Ovary (tissue), 10 donors: ENCODE measurements at places on chromosomes 7 and 10.

GRCh38 chr7:48067475-48067874 is 21.6 kb upstream of the UPP1 start:
- DNase-seq = no peak

DNA sequence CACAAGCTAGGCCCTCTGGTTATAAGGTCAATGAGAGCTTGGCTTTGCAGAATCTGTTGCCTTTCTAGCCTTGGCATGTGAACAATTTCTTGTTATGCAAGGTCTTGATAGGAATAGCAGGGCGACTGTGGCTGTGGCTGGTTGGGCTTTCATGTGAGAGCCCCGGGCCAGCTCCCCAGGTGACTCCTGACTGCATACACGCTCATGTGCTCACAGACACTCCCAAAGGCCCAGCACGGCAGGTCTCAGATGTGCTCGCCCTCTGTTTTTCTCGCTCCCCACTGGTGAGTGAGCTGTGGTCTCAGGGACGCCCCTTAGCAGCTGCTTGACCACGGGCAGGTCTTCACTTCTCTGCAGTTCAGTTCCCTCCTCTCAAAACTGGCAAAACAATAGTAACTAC is 37.1 kb upstream of the ZNF32 start:
- DNase-seq = no peak

- DNase-seq = no peak
Measured at GRCh38 chr7:75715864-75716263, 22.9 kb downstream of the HIP1 start.

- no peak for DNase-seq
Measured at GRCh38 chr7:8015100-8015745, 46.6 kb downstream of the GLCCI1 start.

DNA sequence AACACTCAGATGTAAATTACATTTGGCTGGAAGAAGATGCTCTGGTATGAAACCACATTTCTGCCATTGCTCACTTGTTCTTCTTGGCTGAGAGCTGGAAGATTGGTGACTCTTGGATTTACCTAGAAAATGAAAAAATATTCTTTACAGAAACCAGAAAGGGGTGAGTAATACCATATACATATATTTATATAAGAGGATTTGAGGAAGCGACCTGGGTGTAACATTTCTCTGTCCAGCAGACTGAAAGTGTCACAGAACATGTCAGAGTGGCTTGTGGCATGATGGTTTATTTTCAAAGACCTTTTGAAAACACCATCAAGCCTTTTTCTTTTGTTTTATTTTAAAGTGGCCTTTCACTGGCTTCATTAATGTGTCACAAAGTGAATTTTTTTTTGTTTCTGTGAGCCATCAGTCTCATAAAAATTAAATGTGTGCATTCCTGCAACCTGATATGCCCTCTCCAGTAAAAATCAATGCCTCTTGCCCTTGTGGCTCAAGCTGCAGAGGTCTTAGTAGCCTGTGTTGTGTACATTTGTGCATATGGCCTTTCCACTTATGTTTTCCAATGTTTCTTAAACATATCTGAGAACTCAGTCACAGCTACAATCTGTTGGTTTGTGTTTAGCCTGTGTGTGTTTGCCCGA is 23.5 kb downstream of the CREB5 start:
- no peak for DNase-seq

GRCh38 chr7:37916673-37917660 is at the start of gene SFRP4:
Gene SFRP4 (minus strand): TSS chr7:37916817. CDS start chr7:37916537, 280 bp downstream.
- peak; percentile 90 for DNase-seq

DNA sequence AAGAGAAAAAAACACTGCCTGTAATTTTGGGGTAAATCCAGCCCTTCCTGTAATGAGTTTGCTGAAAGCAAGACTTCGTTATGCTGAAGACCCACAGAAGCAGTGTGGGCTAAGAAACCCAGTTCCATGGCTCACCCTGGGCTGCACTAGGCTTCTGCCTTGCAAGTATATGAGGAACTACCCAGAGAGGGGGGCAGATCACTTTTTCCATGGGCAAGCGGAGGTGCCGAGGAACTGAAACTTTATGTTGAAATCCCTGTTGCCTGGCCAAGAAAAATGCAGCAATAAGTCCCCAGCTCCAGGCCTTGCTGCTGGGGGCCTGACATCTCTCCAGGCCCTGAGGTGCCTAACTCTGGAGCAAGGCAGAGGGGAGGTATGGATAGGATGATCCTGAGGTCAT is 8.5 kb downstream of the RASSF4 start:
- no peak for DNase-seq

- no peak for DNase-seq
Measured at GRCh38 chr10:58661336-58661735, 148.7 kb downstream of the BICC1 start.

- DNase-seq = no peak
Measured at GRCh38 chr7:23357190-23358093, 58.3 kb downstream of the MALSU1 start.

GRCh38 chr10:15486404-15486803 is 115.3 kb upstream of the FAM171A1 start:
- no peak for DNase-seq
